ENCODE measurements at places on chromosomes 5 and 9.

DNA sequence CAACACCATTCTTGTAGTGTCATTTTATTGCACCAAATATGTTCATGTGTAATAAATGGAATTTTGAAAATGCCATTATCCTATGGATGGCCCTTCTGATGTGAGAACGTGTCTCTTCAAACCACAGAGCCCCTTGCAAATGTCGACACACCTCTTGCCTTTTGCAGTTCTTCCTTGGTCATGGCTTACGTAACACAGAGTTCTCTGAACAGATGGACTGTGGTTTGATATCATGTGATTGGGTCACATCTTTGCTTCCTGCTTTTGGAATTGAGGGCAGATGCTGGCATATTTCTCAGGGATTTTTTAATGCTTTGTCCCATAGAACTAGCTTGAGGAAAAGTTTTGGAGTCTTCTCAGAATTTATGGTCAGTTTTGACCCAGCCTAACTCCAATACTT is 4.6 kb downstream of the TGFBR1 start:
- DNase-seq = no peak

DNA sequence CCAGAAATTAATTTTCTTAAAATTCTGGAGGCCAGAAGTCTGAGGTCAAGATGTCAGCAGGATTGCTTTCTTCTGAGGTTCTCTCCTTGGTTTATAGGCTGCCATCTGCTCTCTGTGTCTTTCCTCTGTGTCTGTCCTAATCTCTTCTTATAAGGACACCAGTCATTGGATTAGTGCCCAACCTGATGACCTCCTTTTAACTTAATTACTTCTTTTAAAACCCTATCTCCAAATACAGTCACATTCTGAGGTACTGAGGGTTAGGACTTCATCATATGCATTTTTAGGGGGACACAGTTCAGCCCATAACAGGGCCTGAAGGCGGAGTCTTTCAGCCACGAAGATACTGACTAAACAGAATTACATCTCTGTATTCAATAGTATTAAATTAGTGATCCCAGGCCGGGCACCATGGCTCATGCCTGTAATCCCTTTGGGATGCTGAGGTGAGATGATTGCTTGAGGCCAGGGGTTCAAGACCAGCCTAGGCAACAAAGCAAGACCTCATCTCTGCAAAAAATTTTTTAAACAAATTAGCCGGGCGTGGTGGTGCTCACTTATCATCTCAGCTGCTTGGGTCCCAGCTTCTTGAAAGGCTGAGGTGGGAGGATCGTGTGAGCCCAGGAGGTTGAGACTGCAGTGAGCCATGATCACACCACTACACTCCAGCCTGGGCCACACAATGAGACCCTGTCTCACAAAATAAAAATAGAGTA is 5.9 kb upstream of the RPS6 start:
- DNase-seq = no peak

DNA sequence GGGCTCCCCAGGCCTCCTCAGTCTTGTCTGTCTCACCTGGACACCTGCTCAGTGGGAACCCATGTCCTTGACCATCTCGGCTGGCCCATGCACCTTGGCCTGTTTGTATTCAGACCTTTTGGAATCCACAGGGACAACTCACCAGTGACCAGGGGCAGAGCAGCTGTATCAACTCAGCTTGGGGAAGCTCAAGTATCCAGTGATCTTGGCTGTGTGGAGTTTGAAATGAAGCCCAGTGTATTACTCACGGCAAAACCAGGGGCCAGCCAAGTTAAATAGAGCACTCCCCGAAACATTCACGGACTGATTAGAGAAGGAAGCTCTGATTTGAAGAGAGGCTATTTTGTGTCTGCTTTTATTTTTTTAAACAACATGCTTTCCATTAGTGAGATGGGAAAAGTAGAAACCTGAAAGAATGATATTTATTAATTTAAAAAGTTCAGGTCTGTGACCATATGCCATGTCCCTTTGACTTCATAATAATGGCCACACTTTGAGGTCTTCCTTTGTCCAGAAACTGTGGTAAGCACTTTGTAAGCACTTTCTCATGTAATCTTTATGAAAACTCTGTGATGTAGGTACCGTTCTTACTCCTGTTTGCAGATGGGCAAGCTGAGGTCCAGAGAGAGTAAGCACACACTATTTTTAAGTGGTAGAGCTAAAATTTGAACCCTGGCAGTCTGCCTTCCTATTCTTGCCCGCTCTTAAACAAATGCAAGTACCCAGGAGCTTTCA is 656.5 kb downstream of the BNC2 start:
- DNase-seq = no peak

GRCh38 chr5:160479926-160480325 is 58.3 kb downstream of the PTTG1 start:
- DNase-seq = no peak

DNA sequence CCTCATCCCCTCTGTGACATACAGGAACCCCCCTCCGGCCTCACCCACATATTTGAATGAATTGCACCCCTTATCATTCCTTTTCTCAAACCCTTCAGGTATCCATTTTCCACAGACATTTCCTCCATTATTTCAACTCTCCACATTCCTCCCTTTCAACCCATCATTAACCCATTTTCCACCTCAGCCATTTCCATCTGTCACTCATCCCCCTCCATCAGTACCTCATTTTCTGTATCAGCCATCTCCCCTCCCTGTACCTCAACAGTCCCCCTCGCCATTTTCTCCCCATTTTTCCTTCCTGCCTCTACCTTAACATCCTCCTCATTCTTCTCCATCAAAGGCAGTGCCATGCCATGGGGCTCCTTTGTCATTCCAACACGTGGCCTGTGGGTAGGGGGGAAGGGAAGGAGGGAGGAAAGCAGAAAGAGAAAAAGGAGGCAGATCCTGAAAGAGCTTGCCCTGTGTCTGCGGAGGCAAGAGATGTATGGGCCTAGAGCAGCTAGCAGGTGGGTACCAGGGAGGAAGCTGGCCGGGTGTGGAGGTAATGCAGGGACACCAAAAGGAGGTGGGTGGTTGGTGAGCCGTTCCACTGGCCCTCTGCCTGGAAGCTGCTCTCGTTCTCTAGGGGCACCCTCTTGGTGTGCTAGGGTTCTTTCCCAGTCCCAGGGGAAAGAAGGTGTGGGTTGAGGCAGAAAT is 1.5 kb downstream of the DNAJB5 start:
- peak; percentile 35 for DNase-seq
